ENCODE measurements at places on chromosomes 1 and 21.

GRCh38 chr1:110229348-110230001 lies 19.4 kb downstream of the KCNC4 start:
- DNase-seq = no peak

DNA sequence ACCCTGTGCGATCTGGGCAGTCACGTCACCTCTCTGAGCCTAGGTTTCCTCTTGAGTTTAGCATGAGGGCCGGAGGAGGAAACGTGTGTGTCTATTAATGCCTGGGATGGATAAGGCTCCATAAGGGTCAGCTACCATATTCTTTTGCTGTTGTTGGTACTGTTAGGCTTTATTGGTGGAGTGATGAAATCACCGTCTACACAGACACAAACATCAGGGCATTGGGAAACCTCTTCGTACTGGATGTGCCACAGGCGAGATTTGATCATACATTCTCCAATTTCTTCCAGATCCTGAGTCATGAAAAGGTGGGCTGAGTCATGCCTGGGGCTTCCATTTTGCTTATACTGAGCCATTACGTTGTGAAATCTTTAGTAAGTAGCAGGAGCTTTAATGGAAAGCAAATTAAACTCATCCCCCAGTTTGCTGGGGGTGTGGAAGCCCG lies 24.9 kb upstream of the GRHL3 start:
- no peak for DNase-seq

DNA sequence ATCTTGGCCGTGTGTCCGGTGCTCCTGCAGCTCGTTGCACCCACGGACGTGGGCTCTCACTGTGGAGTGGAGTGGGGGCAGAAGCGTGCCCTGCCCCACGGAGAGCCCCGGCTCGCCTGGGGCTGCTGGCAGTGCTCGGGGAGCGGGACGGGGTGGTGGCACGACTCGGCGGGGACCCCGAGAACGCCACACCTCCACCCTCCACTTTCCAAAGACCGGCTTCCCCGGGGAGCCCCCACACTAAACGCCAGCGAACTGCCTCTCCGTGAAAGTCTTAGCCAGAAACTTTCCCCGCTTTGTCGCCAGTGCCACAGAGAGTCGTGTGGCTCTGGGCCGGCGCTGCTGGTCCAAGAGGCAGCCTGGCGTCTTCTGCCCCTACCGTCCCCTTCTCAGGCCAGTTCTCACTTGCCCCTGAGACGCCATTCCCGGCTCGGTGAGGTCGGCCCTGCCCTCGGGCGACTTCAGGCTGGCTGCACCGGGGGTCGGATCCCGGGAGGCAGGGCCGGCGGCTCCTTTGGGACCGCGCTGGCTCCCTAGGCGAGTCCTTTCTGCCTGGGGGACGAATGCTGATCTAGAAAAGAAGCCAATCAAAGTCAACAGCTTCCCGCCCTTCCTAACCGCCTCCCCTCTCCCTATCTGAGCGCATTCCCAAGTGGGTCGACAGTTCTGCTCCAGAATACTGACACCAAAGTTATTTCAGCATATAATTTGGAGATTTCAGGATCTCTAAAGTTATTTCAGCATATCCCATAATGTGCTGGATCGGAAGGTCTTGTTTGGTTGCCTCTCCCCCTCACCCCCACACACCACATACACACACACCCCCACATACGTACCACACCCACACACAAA lies 2.6 kb upstream of the SAMD13 start:
- DNase-seq = peak; percentile 6

- DNase-seq = no peak
Observed at GRCh38 chr1:7101187-7101586, 315.9 kb downstream of the CAMTA1 start.

Data from activated CD4-positive, alpha-beta T cell treated with anti-CD3 and anti-CD28 coated beads, Interleukin-2, Interleukin-4, amounts not matched to agents 100 ng/mL and 50 ng/mL, durations not matched to agents 16 hours and 8 hours (primary cell).